ENCODE measurements at places on chromosomes 13 and 19. TPM values are rescaled to one million over a fixed set of nuclear protein-coding genes. Genes with fewer than 3 reads are reported as not detected.

DNA sequence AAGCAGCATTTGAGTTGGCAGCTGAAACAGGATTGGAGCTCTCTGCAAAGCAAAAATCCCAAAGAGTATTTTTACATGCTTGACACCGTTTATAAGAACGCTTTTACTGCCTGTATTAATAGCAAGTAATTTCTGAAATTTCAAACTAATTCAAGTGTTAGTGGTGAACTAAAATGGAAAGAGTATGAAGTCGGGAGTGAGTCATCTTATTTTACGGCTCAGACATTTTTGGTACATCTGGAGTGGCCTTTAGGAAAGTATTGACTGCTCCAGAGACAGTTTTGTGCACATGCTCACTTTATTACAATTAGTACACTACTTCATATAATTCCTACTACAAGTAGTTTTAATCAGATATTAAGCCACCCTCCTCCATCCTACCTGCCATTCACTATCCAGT is 167.4 kb downstream of the SLITRK6 start:
- DNase-seq = no peak

DNA sequence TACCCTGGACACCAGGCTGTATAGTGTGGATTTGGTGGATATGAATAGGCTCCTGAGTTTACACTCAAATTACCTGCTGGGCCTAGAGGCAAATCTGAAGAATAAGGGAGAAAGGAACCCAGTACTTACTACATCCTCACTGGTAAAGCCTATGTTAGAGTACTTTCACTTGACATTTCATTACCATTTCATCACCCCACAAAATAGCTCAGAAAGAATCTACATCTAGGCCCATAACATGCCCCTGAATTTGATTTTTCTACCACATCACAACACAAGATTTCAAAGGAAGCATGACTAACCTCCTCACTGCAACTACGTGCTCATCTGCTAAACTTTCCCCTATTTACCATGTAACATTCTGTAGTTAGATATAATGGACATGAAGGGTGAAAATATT is 43.3 kb downstream of the VWA8 start:
- DNase-seq = no peak

GRCh38 chr13:60035874-60036273 is 127.9 kb downstream of the DIAPH3 start:
- no peak for DNase-seq

GRCh38 chr13:43022934-43023288 is 475 bp upstream of the DNAJC15 start:
- no peak for DNase-seq

- no peak for DNase-seq
Measured at GRCh38 chr13:23146006-23146405, 34.8 kb upstream of the SGCG start.

Gene TMEM190
- 4.8 TPM for polyA plus RNA-seq

- DNase-seq = no peak
Measured at GRCh38 chr19:46859637-46860124, 1.1 kb upstream of the ARHGAP35 start.

- DNase-seq = no peak
Measured at GRCh38 chr13:22262001-22262885, 591.4 kb downstream of the FGF9 start.

- no peak for DNase-seq
Measured at GRCh38 chr13:94666065-94666464, 46.3 kb downstream of the SOX21 start.

Gene PSG1
- not detected for polyA plus RNA-seq

DNA sequence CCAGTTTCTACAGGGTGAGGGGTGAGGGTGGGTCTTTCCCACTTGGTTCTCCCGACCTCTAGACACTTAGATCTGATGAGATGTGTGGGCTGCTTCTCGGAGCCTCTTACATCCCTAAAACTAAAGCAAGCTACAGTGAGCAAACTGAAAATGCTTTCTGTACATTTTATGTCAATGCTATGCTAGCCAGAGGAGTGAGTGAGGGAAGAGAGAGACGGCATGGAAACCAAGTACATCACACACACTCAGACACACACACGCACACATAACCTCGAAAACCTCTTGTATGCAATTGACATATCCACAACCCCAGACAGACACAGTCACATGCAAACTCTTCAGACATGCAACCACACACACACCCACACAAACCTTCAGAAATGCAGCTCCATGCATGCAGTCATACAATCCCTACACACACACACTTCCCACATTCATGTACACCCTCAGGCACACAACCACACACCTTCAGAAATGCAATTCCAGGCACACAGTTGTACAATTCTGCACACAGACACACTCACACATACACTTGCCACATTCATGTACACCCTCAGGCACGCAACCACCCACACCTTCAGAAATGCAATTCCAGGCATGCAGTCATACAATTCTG is 1.4 kb downstream of the SLC1A6 start:
- no peak for DNase-seq

GRCh38 chr19:15197942-15198341 is 2.9 kb downstream of the NOTCH3 start:
- DNase-seq = no peak

DNA sequence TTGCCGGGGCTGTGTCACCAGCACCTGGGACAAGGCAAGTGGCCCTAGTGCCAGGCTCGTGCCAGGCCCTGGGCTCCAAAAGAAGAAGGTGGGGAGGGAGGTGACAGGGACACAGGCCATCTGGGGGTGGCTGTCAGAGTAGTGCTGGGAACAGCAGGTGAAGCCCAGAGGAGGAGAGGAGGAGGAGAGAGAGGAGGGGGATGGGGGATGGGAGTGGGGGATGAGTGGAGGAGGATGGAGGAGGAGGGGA is 18.7 kb downstream of the LSM4 start:
- DNase-seq = no peak

- peak; percentile 70 for DNase-seq
Measured at GRCh38 chr19:17337675-17338432, 501 bp downstream of the GTPBP3 start.

DNA sequence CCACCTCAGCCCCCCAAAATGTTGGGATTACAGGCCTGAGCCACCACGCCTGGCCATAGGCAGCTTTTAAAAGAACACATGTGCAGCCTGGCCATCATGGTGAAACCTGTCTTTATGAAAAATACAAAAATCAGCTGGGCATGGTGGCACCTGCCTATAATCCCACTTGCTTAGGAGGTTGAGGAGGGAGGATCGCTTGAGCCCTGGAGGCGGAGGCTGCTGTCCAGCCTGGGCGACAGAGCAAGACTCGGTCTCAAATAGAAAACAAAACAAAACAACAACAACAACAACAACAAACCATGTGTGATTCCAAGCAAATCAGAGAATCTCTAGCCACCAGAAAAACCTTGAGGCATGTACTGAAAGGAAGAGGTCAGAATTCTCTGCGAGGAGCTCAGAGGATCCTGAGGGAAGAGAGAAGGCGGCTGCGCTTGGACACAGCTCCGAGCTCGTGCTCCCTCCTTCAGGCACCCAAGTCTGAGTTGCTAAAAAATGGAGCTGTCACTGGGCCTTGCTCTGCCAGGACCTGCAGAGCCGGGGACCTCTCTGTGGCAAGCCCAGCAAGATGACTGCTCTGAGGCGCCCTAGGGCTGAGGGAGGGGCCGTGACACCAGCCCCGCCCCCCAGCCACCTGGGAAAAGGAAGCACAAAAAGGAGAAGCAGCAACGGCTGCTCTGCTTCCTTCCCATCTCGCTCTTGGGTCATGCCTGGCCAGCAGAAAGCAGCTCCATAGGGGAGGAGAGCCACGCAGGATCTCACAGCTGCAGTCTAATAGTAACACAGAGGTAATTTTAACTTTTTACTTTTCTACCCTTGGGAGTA is at the start of gene ARL11:
ARL11 (plus strand) TSS at position 677 of the 822 bp plus-strand sequence. CDS start 1,941 bp downstream, outside the sequence.
- DNase-seq = peak; percentile 90

DNA sequence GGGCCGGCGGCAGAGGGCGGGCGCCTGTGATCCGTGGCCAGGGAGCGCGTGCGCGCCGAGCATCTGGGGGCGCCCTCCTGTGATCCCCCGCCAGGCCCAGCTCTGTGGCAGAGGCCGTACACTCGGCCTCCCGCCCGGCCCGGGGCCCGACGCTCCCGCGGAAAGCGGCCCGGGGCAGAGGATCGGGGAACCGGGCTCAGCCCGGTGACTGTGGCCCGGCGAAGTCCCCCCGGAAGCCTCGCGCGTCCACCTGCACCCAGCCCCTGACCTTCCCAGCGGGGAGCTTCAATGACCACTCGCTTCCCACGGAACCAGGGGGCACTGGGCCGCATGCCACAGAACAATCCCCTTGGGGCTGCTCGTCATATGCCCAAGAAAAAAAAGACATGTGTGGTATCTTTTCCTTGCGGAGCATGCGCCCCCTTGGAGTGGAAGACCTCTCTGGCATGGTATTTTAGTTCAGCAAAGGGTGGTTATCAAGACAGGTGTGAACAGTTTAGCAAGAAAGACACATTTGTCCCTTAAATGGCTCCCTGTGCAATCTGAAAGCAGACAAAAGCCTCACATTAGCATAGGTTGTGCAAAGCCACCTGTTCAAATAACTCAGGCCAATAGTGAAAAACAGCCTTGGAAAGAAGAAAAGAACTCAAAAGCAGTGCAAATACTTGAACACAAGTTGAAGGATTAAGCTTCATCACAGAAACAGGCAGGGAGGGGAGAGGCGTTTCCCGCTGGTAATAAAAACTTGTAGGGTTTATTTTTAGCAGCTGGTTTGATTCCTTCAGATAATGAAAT is 290.9 kb upstream of the SOX21 start:
- peak; percentile 60 for DNase-seq

GRCh38 chr19:50319156-50319555 is 10.0 kb downstream of the KCNC3 start:
- DNase-seq = no peak

DNA sequence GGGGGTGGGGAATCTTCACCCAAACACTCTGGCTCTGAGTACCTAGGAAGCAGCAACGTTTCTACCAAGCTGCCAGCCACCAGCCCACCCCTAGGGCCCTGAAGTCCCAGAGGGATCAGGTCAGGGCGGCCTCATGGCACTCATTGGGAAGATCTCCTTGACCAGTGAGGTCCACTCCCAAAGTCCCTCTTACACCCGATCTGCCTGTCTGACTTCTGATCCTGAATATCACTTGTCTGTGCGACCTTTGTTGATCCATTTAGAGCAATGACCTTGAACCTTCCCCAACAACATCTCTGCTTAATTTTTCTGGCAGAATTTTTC is 2.1 kb upstream of the GNA15 start:
- no peak for DNase-seq

Gene TSKS
- 0.82 TPM for polyA plus RNA-seq

- no peak for DNase-seq
Measured at GRCh38 chr19:55836340-55836739, at the start of gene NLRP4. Gene NLRP4, plus strand, starts transcription at chr19:55836540. Its CDS starts 15,541 bp downstream, at chr19:55852081.

DNA sequence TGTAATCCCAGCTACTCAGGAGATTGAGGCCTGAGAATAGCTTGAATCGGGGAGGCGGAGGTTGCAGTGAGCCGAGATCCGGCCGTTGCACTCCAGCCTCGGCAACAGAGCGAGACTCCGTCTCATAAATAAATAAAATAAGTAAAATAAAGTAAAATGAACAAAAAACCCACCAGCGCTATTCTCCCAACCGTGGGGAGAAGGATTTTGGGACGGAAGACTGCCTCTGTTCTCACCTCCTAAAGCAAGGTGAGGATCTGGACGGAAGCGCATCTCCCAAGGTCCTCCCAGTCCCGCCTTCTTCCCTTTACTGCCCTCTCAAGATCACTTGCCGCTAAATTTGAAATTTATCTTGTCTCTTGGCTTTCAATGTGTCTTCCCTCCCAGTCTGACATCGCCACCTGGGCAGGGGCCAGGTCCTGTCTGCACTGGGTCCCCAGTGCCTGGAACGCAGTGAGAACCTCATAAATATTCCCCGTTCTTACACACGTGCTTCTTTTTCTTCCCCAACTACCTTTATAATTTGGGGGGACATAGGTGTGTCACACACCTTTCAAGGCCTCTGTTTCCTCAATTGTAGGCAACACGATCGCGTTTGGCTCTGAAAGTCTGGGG is 1.2 kb upstream of the DNAJB1 start:
- no peak for DNase-seq

DNA sequence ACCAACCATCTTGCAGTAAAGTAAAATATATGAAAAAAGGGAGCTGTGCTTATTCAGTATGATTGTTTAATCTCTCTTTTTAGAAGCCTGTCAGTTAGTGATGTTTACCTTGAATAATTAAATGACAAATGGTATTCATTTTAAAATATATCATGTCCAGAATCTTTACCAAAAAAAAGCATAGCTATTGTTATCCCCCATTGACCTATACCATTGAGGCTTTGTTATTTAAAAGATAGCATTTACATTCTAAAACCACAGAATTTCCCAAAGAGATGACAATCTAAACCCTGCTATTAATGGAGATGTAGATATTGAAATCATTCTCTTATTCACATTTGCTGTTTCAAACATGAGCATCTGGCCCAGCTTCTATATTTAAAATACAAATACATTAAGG is 2.2 kb downstream of the CNMD start:
- DNase-seq = no peak

- DNase-seq = peak; percentile 97
Measured at GRCh38 chr19:50649433-50650391, at the start of gene C19orf81. Gene C19orf81, plus strand, starts transcription at chr19:50649445. Its CDS starts 0 bp downstream, at chr19:50649445.

GRCh38 chr13:36685927-36686326 is 12.1 kb downstream of the SERTM1 start:
- DNase-seq = no peak

All from GM23338 (cell line).